Stimulated activated CD8-positive, alpha-beta memory T cell treated with anti-CD3 and anti-CD28 coated beads, Interleukin-7, amount 100 ng/mL, for 24 hours (primary cell): ENCODE measurements at places on chromosomes 4 and X.

DNA sequence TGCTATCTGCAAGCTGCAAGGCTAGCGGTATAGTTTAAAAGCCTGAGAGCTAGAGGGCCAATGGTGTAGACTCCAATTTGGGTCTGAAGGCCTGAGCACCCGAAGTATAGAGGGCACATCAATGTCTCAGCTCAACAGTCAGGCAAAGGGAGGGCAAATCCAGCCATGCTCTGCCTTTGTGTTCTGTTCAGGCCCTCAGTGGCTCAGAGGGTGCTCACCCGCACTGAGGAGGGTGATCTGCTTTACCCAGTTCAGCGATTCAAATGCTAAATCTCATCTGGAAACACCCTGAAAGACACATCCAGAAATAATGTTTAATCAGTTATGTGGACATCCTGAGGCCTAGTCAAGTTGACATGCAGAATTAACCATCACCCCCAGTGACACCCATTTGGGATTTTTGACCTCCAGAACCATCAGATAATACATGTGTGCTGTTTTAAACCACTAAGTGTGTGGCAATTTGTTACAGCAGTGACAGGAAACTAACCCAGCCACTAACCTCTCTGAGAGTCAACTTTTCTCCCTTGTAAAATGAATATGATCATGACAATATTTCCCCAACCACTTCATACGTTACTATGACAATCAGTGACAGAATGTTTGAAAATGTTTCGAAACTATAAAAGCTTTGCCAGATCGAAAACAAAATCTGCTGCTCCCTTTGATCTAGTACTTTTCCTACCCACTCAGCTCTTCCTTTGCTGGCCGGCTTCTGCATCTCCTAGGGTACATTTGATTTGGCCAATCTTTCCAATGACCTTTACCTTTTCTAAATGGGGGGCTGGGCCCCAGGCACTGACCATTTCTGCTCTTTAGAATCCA, 8.4 kb upstream of the TBL1X start:
- DNase-seq = no peak

GRCh38 chrX:38754102-38754790, 47.0 kb upstream of the MID1IP1 start:
- no peak for DNase-seq

- no peak for DNase-seq
Measured at GRCh38 chr4:154491341-154492271, at the start of gene DCHS2. TSS of gene DCHS2 (minus strand) at chr4:154491799. CDS start at chr4:154491355, 444 bp downstream.

DNA sequence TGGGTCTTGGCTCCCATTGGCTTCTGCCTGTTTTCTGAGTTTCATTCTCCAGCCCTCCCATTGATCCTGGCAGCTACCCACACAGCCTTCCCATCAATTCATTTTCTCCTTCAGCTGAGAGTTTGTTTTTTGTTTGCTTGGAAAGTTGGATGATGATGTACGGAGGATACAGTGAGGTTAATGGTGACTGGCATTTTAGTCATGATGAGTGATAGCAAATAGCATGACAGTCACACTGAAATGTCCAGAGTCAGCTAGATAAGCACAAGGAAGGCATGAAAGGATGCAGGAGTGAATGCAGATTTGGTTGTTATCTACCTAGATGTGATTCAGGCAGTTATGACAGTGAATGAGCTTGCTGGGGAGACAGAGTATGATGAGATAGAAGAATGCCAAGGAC, 30.6 kb upstream of the LCORL start:
- no peak for DNase-seq

DNA sequence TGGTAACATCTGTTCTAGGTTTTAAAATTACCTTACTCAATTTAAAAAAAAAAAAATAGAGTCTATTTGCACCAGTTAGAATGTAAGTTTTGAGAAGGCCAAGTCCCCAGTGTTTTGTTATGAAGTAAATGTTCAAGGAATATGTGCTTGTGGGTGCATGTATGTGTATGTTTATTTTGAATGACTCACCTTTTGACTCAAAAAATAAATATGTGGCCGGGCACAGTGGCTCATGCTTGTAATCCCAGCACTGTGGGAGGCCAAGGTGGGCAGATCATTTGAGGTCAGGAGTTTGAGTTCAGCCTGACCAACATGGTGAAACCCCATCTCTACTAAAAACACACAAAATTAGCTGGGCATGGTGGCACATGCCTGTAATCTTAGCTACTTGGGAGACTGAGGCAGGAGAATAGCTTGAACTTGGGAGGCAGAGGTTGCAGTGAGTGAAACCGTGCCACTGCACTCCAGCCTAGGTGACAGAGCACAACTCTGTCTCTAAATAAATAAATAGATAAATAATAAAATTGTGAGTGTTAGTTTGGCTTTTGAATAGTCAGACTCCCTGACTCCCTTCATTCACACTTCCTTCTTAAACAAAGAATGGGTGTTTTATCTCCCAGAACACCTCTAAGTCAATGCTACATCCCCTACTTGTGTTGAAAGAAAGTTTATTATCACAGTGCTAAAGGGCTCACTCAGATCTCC, 511.3 kb upstream of the PCDH7 start:
- no peak for DNase-seq

GRCh38 chrX:49303346-49303745, at the start of gene GAGE10:
TSS of gene GAGE10 (plus strand) at chrX:49303646. CDS start at chrX:49304860, 1,214 bp downstream.
- no peak for DNase-seq

DNA sequence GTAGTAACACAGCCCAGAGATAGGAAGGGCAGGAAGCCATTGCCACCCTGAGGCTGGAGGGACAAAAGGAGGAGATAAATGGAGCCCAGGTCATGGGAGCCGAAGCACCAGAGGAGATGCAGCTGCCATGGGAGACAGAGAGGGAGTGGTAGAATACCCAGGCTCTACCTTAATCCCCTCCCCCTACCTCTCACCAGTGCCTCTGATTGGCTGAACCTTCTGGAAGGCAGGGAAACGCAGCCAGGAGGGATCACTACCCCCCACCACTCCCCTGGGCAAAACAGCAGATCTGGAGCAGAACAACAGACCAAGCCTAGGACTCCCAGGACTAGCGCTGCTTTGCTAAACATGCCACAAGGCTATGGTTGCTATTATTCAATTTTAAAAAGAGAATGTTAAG, 114.2 kb downstream of the ZNF827 start:
- DNase-seq = no peak

- no peak for DNase-seq
Measured at GRCh38 chrX:23952391-23952790, 44.6 kb downstream of the CXorf58 start.

- no peak for DNase-seq
Measured at GRCh38 chr4:10035130-10035529, 13.8 kb upstream of the SLC2A9 start.

- no peak for DNase-seq
Measured at GRCh38 chrX:8738588-8739189, 6.8 kb upstream of the ANOS1 start.

DNA sequence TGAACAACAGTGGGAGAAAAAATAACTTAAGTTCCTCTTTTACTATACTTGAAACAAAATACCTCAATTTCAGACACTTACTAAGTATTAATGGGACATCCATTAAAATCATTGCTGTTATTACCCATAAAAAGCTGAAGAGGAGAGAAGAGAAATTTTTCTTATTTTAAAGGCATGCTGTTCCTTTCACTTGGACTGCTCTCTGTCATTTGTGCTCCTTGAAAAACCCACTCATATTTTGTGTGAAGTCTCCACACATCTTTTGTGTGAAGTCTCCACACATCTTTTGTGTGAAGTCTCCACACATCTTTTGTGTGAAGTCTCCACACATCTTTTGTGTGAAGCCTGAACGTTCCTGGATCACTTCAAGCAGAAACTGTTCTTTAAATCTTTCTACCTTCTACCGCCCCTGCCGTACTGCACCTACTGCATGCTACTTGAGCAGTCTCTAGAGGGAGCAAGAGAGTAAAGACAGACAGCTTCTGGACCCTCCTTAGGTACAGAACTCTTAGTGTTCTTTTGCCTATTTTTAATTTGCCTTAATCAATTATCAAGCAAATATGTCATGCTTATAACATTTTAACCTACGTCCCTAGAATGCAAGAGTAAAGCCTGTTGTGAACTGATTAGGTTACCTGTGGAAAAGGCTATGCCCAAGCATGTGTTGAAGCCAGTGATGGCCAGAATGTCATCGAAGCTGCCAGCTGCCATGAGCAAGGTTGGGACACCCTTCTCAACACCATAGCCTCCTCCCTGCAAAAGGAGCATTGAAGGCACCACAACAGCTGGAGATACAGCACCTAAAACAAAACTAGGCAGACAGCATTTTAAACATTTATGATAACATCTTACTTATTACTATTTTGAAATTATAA, 27.1 kb upstream of the SLC9B1 start:
- no peak for DNase-seq

DNA sequence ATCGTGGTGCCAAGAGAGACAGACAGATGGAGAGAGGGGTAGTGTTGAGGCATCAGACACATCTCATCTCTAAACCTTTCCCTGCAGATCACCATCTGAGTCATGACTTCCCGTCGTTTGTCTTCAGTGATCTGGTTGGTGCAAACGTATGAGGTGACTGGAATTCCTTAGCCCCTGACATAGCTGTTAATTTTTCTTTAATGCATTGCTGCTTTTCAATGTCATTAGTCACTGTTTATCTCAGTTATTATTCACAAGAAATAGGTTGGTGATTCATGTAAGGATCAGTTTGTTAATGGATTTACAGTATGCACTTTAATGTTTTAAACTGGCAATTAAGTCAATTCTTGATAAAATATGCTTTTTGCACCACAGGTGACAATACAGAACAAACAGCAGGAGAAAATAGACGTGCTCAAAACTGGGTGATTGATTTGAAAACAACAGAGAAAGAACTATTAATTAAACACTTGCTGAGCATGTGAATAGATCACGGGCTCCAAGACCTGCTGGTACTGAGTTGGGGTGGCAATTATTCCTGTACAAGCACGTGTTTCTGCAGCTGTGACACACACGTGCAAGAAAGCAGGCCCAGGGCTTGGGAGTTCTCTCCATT, 1.3 kb upstream of the TMEM154 start:
- no peak for DNase-seq
